ENCODE measurements at places on chromosomes 1 and 21. TPM values are rescaled to one million over a fixed set of nuclear protein-coding genes. Genes with fewer than 3 reads are reported as not detected.

The LDLRAD2 gene
- total RNA-seq, result not detected

DNA sequence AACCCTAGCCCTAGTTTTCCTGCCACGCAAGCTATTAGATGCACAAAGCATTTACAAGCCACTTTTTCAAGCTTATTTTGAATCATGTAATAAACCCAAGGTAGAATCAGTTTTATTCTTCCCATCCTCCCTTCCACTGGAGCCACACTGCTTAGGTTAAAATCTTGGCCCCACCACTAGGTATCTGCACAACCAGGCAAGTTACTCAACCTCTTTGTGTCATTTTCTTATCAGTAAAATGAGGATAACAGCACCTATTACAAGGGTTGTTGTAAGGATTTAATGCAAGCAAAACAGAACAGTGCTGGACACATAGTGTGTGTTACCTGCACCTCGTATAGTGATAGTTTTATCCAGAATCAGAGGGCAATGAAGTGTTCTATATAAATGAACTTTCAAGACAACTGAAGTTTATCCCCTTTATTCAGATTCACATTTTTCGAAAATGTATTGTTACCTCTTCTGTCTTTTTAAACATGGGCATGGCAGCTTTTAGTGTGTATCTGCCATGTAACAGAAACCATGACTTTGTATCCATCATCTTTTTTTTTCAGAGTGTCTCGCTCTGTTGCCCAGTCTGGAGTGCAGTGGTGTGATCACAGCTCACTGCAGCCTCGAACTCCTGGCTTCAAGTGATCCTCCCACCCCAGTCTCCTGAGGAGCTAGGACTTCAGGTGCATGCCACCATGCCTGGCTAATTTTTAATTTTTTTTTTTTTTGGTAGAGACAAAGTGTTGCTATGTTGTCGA is 17.2 kb upstream of the TTC39A start:
- H3K4me1 ChIP-seq, result peaks cover 6% of the 10 kb centered on the region
- no peak overlapping the region for H3K4me3 ChIP-seq
- H3K27me3 ChIP-seq, result no peaks in the 10 kb centered on the region

DNA sequence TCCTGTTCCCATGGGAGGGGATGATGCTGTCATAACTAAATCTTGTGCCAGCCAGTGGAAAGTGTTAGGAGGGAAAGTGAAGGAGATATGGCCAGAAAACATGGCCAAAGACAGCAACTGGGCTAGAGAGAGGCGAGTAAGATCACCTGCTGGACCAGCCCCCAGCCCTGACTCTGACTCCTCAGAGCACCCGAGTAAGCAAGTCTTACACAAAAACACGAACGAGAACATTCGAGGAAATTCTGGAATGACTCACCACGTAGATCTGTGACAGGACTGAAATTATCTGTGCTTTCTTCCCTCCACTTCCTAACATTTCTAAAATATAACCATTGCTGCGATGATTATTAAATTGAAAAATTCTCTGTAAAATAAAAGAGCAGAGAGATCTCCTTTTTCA is 9.2 kb downstream of the ZNF496 start:
- H3K4me3 ChIP-seq, result no peak overlapping the region
- H3K27ac ChIP-seq, result no peak overlapping the region
- H3K4me1 ChIP-seq, result no peaks in the 10 kb centered on the region
- no peaks in the 10 kb centered on the region for H3K36me3 ChIP-seq
- no peaks in the 10 kb centered on the region for H3K27me3 ChIP-seq
- no peak for DNase-seq

GRCh38 chr1:10601342-10602070 is 126.8 kb downstream of the PEX14 start:
- H3K4me1 ChIP-seq, result no peaks in the 10 kb centered on the region
- no peaks in the 10 kb centered on the region for H3K27me3 ChIP-seq
- no peak overlapping the region for H3K27ac ChIP-seq
- DNase-seq, result no peak
- H3K36me3 ChIP-seq, result no peaks in the 10 kb centered on the region

GRCh38 chr1:240801442-240801841 is 189.5 kb upstream of the GREM2 start:
- no peaks in the 10 kb centered on the region for H3K27me3 ChIP-seq
- no peak overlapping the region for H3K27ac ChIP-seq
- DNase-seq, result no peak
- H3K4me1 ChIP-seq, result no peaks in the 10 kb centered on the region

DNA sequence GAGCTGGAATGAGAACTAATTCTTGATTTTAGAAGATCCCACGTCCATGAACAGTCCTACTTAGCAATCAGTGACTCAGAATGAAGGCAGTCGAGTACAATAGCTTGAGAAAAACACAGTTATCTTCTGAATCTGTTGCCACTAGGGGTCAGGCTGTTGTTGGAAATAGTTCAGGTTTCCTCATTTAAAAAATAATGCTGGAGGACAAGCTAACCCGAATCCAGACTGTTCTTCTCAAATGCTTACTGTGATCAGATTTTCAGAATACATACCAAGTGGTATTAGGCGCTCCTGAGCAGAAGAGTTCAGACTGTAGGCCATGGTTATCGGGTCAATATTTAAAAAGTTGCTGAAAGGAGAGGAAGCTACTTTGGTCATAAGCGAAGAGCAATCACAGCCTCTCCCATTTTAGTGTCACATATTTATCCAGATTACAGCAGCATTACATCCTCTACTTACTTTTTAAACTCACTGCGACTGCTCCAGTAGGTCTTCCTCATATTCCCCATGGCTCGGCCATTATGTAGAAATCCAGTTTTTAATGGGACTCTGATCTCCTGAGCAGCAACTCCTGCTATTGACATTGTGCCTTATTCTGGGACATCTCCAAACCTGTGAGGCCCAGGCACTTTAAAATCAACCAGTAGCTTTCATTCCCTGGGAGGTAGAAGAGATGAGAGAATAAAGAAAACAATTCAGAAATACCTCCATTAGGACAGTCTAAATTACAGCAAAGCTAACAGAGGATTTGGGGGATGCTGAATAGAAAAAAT is 10.9 kb downstream of the ERRFI1 start:
- DNase-seq, result peak; percentile 74
- H3K27ac ChIP-seq, result peak overlapping the region; percentile 71
- no peaks in the 10 kb centered on the region for H3K36me3 ChIP-seq
- no peaks in the 10 kb centered on the region for H3K27me3 ChIP-seq
- no peak overlapping the region for H3K4me3 ChIP-seq

DNA sequence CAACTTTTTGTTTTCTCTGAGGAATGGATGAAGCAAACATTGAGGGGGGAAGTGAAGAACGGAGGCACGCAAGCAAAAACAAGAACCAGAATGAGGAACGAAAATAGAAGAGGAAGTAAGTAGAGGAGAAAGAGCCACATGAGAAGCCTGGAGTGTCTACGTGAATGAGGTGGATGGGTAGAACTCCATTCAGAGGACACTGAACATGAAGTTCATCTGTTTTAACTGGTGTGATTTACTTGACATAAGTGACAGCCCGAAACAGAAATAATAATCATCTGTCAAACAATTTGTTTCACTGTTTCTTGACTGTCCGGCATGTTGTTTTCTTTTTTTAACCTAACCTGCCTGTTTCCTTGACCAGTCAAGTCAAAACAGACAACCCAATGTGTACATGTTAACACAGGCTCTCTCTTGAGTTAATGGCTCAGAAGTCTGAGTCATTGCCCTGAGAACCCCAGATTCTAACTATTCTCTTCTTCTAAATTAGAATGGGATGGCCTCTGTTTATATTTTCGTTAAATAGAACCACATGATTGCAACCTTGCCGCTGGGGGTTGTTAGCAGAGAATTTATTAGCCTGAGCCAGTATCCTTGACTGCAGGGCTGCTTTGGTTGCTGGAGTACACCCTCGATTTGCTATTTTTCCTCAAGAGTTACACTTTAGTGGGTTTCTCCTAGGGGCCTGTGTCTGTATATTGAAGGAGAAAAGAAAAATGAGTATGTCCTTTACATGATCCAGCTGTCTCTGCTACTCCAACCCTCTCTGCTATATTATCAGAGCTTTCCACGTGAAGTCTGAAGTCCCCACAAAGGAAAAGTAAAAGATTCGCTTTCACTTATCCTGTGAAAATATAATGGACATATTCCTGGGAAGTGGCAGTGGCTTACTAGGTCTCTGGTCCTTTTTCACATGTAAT is 151.7 kb downstream of the ZC3H11B start:
- DNase-seq, result no peak
- H3K4me1 ChIP-seq, result no peaks in the 10 kb centered on the region
- no peak overlapping the region for H3K27ac ChIP-seq

The BSND gene
- total RNA-seq, result not detected

GRCh38 chr1:150808846-150809245 is 786 bp upstream of the CTSK start:
- H3K27ac ChIP-seq, result peak overlapping the region; percentile 82
- no peaks in the 10 kb centered on the region for H3K27me3 ChIP-seq
- H3K4me1 ChIP-seq, result no peaks in the 10 kb centered on the region
- no peak for DNase-seq
- H3K36me3 ChIP-seq, result no peaks in the 10 kb centered on the region

DNA sequence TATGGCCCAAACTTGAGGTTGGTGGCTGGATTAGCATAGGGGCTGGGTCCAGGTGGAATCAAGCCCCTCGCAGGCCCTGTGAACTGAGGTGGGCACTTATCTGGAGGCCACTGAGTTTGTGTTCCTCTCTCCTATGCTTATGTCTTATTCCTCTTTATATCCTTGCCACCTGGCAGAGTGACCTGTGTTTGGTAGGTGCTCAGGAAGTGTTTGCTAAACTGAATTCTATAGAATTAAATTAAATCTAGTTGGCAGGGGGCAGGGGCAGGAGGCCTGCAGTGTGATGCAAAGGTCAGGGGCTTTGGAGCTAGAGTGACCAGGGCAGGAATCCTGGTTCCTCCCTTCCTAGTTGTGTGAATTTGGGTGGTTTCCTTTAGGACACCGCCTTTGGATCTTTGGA is 1.1 kb upstream of the TMEM9 start:
- H3K4me3 ChIP-seq, result no peak overlapping the region
- H3K4me1 ChIP-seq, result no peaks in the 10 kb centered on the region
- H3K27me3 ChIP-seq, result no peaks in the 10 kb centered on the region
- DNase-seq, result no peak
- H3K27ac ChIP-seq, result no peak overlapping the region

DNA sequence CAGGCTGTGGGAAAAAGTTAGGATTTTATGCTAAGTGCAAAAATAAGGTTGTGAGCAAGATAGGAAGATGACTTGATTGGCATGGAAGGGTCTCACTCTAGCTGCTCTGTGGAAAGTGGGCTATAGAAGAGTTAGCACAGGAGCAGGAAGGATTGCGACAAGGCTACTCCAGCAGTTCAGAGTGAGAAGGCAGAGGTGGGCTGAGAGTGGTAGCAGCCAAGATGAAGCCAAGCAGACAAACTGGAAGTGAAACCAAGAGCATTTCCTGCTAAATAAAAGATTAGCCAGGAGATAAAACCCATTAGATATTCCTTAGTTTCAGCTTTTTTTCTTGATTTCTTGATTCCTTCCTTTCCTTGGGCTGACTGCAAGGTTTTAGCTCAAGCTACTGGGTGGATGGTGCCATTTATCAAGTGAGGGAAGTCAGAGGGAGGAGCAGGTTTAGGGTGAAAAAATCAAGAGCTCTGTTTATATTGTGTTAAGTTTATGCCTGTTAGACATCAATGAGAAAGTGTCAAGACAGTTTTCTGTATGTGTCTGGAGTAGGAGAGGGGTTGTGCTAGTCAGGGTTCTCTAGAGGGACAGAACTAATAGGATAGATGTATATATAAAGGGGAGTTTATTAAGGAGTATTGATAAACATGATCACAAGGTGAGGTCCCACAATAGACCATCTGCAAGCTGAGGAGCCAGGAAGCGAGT is 33.1 kb upstream of the ZNF644 start:
- DNase-seq, result no peak

The RNPC3 gene
- 49.1 TPM for total RNA-seq

All from uterus (tissue), 4 donors.